ENCODE measurements at places on chromosomes 3 and 15. TPM values are rescaled to one million over a fixed set of nuclear protein-coding genes. Genes with fewer than 3 reads are reported as not detected.

GRCh38 chr3:49161197-49161596, 4.9 kb downstream of the CCDC71 start:
- no peak overlapping the region for H3K4me3 ChIP-seq
- no peaks in the 10 kb centered on the region for H3K27me3 ChIP-seq
- no peaks in the 10 kb centered on the region for H3K36me3 ChIP-seq
- H3K4me1 ChIP-seq = peaks cover 25% of the 10 kb centered on the region

DNA sequence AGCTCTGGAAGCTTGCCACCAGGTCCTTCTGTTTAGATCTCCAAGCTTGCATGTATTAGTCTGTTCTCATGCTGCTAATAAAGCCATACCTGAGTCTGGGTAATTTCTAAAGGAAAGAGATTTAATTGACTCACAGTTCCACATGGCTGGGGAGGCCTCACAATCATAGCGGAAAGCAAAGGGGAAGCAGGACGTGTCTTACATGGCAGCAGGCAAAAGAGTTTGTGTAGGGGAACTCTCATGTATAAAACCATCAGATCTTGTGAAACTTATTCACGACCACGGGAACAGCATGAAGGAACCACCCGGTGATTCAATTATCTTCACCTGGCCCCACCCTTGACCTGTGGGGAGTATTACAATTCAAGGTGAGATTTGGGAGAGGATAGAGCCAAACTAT, 147.0 kb upstream of the PROK2 start:
- no peak overlapping the region for H3K4me3 ChIP-seq
- H3K27me3 ChIP-seq = peaks cover 5% of the 10 kb centered on the region
- H3K27ac ChIP-seq = no peak overlapping the region
- DNase-seq = no peak

DNA sequence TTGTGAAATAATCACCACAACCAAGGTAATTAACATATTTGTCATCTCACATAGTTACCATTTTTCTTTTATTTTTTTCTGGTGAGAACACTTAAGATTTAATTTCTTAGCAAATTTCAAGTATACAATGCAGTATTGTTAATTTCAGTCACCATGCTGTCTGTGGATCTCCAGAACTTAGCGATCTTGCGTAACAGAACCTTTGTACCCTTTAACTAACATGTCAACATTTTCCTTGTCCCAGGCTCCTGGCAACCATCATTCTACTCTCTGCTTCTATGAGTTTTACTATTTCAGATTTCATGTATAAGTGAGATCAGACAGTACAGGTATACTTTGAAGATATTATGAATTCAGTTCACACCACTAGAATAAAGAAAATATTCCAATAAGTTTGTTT, 154.4 kb downstream of the KCNAB1 start:
- no peak for DNase-seq
- H3K27ac ChIP-seq = no peak overlapping the region
- H3K27me3 ChIP-seq = peaks cover 27% of the 10 kb centered on the region
- H3K4me1 ChIP-seq = no peaks in the 10 kb centered on the region

BFSP2 gene
- not detected for total RNA-seq

CPLX3 gene
- 0.44 TPM for total RNA-seq

All from naive thymus-derived CD8-positive, alpha-beta T cell (primary cell).